ENCODE measurements at places on chromosomes 16 and 17. TPM values are rescaled to one million over a fixed set of nuclear protein-coding genes. Genes with fewer than 3 reads are reported as not detected.

The NGFR gene
- 4.2 TPM for total RNA-seq

DNA sequence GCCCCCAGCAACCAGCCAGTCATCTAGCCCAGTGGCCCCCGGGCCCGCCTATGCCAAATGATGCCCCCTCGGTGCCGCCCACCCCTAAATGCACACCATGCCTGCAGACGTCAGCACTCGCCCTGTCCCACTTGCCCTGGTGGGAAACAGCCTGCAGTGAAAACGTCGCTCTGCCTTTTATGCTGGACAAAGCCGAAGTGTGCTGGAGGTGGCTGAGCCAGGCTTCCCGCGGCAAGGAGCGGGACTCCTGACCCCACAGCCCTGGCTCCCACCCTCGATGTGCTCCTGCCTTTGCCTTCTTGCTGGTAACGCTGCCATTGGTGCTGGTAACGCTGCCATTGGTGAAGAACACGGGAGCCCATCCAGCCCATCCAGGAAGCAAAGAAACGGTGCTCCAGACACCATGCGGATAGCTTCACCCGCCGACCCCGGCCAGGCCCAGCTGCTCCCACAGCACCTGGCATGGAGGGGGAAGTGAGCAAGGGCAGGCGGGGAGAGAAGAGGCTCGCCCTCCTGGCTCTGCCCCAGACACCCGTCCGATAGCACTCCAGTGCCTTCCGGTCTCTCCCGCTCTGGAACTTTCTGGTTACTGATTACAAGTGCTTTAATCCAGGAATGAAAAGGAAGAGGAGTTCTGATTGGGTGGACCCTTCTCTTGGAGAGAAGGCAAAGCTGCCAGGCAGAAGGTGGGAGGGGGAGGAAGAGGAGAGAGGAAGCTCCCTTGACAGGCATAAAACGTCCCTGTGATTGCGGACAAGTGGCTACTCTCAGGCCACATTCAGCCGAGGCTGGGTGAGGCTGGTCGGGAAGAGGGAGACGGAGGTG lies 4.0 kb upstream of the BAIAP2 start:
- no peak for DNase-seq

DNA sequence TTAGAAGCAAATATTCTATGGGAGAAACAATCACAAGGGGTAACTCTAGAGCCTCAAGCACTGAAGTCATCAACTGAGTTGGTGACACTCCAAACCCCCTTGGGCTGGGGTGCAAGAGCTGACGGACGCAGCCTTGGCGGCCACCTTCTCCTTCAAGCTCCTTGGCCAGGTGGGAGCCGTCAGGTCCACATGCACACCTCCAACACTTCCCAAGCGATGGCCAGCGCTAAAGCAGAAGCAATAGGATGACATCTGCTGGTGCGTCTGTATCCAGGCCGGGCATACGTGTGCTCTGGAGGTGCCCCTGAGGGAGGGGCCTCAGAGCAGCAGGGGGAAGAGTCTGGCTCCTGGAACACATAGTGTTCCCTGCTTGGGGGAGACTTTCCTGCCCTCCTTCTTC lies 12.2 kb upstream of the FOXJ1 start:
- no peak for DNase-seq

GRCh38 chr17:39667945-39668924 lies at the start of gene PNMT:
Gene PNMT (plus strand): TSS chr17:39668453. CDS start chr17:39668476, 23 bp downstream.
- DNase-seq, result peak; percentile 47

The DOC2B gene
- total RNA-seq, result 7.2 TPM

The ZNF469 gene
- 1.8 TPM for total RNA-seq

- DNase-seq, result no peak
These were observed 7.2 kb downstream of the DLX3 start for GRCh38 chr17:49987681-49988441.

The PLEKHG4 gene
- 4.1 TPM for total RNA-seq

The TMIGD1 gene
- not detected for total RNA-seq

- DNase-seq, result no peak
These were observed 94.6 kb downstream of the EMP2 start for GRCh38 chr16:10485698-10486382.

DNA sequence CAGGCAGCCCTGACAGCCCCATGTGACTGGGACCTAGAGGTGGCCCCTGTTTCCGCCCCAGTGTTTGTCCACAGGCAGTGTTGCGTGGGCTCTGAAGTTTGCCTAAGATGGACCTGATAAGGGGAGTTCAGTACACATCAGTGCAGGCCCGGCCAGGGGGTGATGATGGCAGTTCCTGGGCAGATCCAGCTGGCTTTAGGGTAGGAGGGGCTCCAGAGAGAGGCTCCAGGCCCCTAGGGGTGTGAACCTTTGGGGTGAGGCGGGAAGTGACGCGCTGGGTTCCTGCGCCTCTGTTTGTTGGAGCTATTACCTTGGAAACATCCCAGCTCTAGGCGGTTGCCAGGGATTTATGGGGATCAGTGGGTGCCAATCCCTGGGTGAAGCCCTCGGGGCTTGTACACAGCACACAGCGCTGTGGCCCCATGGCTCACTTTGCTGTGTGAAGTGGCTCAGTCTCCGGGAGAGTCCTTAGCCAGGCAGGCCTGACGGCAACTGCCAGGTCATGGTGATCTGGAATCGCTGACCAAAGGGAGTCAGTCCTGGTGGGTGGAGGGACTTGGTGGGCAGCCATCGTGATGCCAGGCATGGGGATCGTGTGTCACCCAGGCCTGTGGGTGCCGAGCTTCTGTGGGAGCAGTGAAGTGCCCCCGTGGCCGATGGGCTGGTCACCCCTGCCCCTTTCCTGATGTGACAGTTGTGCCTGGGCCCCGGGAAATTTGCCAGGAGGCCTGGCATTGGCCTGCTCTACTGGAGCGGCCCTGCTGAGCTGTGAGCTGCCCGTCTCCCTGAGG lies 146.1 kb downstream of the SEC14L1 start:
- peak; percentile 82 for DNase-seq

The MAP2K6 gene
- 3.3 TPM for total RNA-seq
